Ureter (tissue), 1 donor: ENCODE measurements at places on chromosomes 6 and 20.

- DNase-seq: no peak
These were observed 92.7 kb upstream of the LY86 start for GRCh38 chr6:6495851-6496250.

DNA sequence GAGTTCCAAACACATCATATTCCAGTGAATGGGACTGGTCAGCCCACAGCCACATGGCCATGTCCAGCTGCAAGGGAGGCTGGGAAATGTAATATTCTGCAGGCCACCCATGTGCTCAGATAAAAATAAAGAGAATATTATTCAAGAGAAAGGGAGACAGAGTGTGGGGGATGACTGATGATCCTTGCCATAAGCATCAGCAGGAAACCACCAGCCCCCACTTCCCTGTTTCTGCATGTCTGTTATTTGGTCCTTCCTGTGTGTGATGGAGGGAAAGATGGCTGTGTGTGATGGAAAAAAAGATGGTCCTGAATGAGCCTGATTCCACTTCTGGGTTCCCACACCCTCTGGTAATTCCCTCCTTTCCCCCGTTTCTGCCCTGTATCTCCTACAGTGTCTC is 13.1 kb upstream of the RSPO4 start:
- DNase-seq: no peak

DNA sequence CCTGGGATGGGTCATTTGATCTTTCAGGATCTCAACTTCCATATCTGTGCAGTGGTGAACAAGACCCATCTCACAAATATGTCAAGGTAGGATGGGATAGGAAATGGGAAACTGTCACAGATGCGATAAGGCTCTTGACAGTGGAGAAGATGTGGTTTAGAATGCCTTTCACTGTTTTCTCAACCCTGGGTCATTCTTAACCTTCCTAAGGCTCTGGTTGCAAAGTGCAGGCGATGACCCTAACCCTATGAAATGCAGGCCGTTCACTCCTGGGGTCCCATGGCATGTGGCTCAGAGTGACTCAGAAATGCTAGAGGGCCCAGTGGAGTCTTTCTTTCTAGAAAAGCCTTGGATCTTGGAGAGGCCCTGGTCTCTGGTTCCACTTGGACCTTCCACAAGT is 61.7 kb downstream of the FOXA2 start:
- DNase-seq: no peak

GRCh38 chr6:19682859-19683258 is 154.3 kb upstream of the ID4 start:
- DNase-seq: no peak

GRCh38 chr6:87105823-87106222 is 10.9 kb upstream of the CGA start:
- no peak for DNase-seq
